Stimulated activated CD4-positive, alpha-beta T cell treated with anti-CD3 and anti-CD28 coated beads, Interleukin-1b, Interleukin-23, amount 100 ng/mL, for 1 hour (primary cell): ENCODE measurements at places on chromosomes 3 and 15.

- DNase-seq, result no peak
Observed at GRCh38 chr3:133849346-133849745, 43.7 kb downstream of the SRPRB start.

DNA sequence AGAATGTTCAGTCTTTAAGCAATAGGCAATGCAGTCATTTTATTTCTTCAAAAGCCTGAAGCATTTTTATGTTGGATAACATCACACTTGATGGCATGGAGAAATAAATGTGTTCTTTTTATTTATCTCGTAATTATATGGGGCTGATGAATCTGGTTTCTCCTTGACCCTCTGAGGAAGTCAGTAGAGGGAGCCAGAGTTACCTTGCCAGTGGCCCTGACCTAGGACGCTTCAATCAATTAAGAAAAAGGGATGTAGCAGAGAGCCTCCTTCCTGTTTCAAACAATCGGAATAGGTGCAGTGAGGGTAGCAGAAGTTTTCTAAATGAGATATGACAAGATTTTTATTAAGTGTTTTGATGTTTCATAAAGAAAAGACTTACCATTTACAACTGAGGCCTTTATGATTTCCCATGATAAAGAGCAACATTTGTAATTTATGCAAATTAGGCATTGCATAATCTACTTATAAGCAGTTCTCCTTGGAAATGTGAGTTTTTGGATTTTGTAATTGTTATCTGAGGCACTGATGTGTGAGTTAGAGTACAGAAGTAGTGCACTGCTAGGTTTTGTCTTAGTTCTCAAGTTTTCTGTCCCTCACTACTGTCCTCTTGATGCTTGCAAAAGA is 129.1 kb downstream of the RAP2B start:
- no peak for DNase-seq

GRCh38 chr3:101036676-101037075 is 43.5 kb upstream of the ABI3BP start:
- DNase-seq, result no peak

- no peak for DNase-seq
Observed at GRCh38 chr3:150220799-150221198, 187.3 kb upstream of the TSC22D2 start.

DNA sequence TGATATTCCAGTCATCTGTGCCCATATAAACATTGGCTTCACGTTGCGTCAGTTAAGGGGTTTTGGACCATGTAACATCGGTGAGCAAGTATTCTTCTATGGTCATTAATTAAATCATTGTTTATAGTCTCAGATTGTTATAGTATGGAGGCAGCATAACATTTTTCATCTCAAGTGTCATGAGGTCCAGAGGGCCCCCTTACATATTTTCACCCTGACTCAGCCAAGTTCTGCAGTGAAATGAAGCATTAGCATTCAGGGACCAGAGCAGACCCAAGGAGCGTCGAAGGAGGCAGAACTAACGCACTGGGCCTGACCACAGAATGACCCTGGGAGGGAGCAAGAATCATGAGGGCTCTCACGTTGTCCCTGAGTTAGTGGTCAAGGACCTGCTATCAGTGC is 171.5 kb downstream of the LRTM1 start:
- DNase-seq, result no peak

DNA sequence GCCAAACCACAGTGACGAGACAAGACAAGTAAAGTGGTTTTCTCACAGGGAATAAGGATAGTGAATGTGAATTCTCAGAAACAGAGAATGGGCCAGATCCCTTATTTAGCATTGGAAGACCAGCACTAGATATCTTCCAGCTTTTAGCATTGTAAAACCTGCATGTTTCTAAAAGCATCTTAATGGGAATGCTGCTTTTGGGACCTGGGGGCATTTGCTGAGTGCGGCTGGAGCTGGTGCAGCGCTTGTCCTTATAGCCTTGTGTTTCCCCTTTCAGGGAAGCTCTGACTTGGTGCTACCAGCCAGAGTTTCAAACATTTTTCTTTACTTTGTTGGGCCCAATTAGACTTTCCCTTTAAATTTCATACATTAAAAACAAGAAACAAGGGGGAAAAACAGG is 52.9 kb downstream of the CLSTN2 start:
- no peak for DNase-seq

- no peak for DNase-seq
Observed at GRCh38 chr3:87924485-87924884, 134.3 kb downstream of the CGGBP1 start.
